ENCODE measurements at places on chromosomes 7 and 10. TPM values are rescaled to one million over a fixed set of nuclear protein-coding genes. Genes with fewer than 3 reads are reported as not detected.

The STRIP2 gene
- total RNA-seq: 4.3 TPM

The CDNF gene
- 2.7 TPM for total RNA-seq

The ABCC2 gene
- total RNA-seq: 0.67 TPM

The GDF2 gene
- not detected for total RNA-seq

The OR2A12 gene
- total RNA-seq: not detected

The GPR85 gene
- total RNA-seq: 0.65 TPM

The IMMP2L gene
- total RNA-seq: 29.0 TPM

The WDR86 gene
- 2.6 TPM for total RNA-seq

The CYP3A5 gene
- 4.1 TPM for total RNA-seq

The SORBS1 gene
- 22.7 TPM for total RNA-seq

The ZNF365 gene
- not detected for total RNA-seq

The VWA2 gene
- total RNA-seq: not detected

The OR6B1 gene
- not detected for total RNA-seq

The MBLAC1 gene
- 7.0 TPM for total RNA-seq

The ZNF479 gene
- total RNA-seq: not detected

The ZNF518A gene
- total RNA-seq: 9.2 TPM

The GBX1 gene
- not detected for total RNA-seq

The ANTXRL gene
- total RNA-seq: 0.84 TPM

The GATA3 gene
- 4.9 TPM for total RNA-seq

The ARHGAP19 gene
- 6.7 TPM for total RNA-seq

The CSGALNACT2 gene
- 11.3 TPM for total RNA-seq

The RSPH10B2 gene
- total RNA-seq: not detected

The COL26A1 gene
- 2.2 TPM for total RNA-seq

The PITRM1 gene
- total RNA-seq: 92.1 TPM

The SEMA3D gene
- total RNA-seq: 8.0 TPM

The INMT gene
- 171 TPM for total RNA-seq

The DYDC1 gene
- total RNA-seq: not detected

The CRYGN gene
- total RNA-seq: not detected

The EBF3 gene
- total RNA-seq: 0.46 TPM

The NAT16 gene
- not detected for total RNA-seq

The PIP gene
- total RNA-seq: not detected

The TMEM60 gene
- total RNA-seq: 13.8 TPM

The MMD2 gene
- not detected for total RNA-seq

The AGAP6 gene
- total RNA-seq: 6.6 TPM
